ENCODE measurements at places on chromosomes 7 and 10.

DNA sequence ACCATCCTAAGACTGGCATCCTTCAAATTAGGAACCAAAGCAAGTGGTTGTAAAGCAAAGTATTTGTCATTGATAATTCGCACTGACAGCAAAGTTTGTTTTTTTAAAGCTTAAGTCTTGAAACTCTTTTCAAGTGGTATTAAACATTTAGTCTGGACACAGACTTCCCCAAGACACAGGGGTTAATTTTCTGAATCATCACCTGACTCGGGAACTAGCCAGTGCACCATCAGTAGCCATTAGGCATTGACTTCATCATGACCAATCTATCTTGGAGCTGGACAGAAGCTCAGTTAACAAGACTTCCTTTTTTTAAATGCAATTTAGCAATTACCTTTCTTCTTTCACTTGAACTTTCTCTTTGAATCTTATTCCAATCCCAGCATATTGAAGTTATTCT lies 210.6 kb downstream of the ZNF365 start:
- DNase-seq = no peak

- no peak for DNase-seq
These were observed 130.9 kb upstream of the MKLN1 start for GRCh38 chr7:131196803-131197202.

DNA sequence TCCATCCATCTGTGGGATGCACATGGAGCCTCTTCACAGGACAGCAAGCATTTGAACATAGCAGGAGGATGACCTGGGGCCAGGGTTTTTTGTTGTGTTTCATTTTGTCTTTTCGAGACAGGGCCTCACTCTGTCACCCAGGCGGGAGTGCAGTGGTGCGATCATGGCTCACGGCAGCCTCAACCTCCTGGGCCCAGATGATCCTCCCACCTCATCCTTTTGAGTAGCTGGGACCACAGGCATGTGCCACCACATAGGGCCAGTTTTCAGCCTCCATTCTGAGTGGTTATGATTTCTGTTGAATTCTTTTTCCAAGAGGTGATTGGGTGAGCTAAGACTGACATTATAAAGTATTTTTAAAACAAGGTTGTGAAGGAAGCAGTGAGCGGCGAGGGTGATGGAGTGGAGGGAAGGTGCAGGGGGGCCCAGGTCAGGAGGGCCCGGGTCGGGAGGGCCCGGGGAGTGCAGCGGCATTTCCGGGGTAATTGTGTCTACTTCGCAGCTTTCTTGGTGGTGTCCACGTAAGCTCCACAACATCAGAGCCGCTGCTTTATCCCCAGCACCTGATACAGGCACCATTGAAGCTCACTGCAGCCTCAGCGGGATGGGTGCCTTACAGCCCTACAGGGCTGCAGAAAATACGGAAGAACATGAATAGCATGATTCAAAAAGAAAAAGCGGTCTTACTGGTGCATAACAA lies 12.0 kb upstream of the LARP4B start:
- no peak for DNase-seq

GRCh38 chr7:48074204-48074654 lies 14.8 kb upstream of the UPP1 start:
- no peak for DNase-seq
